ENCODE measurements at places on chromosomes 7 and 10. TPM values are rescaled to one million over a fixed set of nuclear protein-coding genes. Genes with fewer than 3 reads are reported as not detected.
A peak's percentile ranks its signal among the peaks of the same experiment; 100 is the strongest.

DNA sequence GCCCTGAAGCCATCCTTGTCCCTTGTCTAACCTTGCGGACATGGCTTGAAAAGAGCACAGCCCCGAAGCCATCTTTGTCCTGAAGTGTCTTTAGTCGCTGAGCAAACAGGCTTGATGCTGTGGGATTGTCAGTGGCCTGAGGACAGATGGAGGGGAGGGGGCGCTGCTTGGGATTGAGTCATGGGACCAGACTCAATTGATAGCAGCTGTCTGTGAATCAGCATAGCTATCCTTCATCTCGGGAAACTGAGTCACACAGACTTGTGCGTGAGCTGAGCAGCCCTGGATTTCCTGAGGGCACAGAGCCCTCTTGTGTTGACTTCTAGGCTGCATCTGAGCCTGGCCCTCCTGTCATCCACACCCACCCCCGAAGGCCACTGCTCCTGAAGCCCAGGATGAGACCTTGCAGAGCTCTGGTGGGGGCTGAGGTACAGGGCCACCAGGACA lies 14.4 kb downstream of the MYO1G start:
- peak; percentile 14 for DNase-seq

PKD2L1 gene
- not detected for total RNA-seq

DNA sequence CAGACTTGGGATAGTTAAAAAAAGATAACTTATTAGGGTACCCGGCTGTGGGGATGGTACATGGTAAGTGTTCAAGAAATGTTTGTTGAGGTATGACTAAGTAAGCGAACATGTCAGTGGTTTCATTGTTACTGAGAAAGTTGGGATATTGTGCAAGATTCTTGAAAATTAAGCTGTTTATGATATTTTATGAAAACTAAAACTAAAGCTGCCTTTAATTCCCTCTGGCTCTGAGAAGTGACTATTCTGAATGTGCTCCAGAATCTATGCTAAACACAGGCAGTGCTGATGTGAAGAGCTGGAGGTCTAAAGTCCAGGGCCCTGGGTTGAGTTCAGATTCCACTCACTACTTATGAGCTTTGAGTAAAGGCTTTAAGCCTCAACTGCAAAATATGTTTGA lies 72.9 kb downstream of the AOAH start:
- no peak for DNase-seq

DNA sequence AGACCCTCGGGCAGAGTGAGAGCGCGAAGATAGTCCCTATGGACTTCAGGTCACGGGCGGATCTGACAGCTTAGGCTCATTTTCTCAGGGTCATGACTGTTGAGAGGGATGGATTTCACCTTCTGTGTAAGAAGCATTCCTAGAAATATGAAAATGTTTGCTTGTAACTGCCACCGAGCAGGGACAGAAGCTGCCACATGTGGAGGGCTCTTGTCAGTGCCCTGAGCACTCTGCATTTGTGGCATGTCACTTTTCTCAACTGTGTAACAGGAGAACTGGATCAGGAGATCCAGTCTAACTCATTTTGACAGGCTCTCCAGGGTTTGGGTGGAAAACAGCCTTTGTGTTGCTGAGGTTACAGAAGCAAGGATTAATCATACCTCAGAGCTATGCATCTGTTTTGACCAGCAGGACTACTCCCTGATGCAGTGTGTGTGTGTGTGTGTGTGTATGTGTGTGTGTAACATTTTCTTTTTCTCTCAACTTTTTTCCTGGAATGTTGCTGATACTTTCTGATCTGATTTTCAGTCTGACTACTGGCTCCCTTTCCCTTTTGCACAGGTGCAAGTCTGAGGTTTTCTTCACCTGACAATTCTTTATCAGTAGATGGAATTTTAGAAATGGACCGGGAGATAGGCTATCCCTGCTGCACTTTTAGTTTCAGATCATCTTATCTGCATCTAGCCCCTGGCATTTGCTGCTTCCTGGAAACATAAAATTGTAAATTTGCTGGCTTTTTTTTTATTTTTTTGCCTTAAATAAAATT lies 183.3 kb downstream of the STK31 start:
- no peak for DNase-seq

- no peak for DNase-seq
Measured at GRCh38 chr10:4001811-4002210, 216.8 kb upstream of the KLF6 start.
